ENCODE measurements at places on chromosomes 12 and 14.

GRCh38 chr14:104939666-104940410, 15.2 kb downstream of the PLD4 start:
- DNase-seq = no peak

- DNase-seq = no peak
Measured at GRCh38 chr12:12054993-12055392, 15.7 kb upstream of the BCL2L14 start.

DNA sequence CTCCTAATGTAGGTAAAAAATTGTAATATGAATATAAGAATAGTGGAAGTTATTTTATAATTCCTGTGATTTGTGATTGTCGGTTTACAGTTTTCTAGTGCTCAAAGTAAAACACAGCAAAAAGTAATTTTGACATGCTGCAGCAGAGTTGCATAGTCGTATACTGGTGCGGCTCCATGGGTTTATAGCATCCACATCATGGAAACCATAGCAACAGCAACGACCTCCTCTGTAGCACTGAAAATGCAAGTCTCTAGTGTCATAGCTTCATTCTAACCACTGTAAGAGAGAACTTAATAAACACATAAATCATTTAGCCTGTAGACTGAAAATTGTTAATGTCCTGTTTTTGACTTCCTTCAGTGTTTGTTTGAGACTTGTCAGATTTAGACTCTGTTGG, 574.3 kb downstream of the KCNH5 start:
- no peak for DNase-seq

DNA sequence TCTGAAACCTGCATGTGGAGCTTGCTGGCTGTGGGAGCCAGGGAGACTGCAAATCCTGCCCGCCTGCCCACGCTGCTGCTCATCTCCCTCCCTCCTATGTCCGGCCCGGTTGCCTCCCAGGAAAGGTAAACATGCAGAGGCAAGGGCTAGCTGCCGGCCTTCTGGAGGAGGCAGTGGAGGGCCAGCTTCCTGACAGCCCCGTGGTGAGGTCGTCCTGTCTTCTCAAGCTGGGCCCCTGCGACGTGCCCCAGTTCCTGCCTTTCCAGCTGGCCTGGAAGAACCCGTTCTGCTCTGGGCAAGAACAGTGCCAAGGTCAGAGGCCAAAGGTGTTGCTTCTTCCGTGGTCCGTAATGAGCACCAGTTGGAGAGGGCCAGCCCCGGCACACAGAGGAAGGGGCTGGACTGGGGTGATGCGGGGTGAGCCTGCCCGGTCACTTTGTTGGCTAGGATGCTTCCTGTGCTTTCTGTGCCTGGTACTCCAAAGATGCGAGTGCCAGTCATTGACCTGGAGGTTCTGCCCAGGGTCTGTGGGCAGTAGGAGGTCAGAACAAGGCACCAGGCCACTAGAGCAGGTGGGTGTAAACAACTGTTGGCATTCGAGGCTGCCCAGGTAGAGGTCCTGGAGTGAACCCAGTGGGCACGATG, 25.3 kb downstream of the TPCN1 start:
- no peak for DNase-seq

- no peak for DNase-seq
Measured at GRCh38 chr14:49516286-49516685, 69.9 kb downstream of the RPS29 start.

DNA sequence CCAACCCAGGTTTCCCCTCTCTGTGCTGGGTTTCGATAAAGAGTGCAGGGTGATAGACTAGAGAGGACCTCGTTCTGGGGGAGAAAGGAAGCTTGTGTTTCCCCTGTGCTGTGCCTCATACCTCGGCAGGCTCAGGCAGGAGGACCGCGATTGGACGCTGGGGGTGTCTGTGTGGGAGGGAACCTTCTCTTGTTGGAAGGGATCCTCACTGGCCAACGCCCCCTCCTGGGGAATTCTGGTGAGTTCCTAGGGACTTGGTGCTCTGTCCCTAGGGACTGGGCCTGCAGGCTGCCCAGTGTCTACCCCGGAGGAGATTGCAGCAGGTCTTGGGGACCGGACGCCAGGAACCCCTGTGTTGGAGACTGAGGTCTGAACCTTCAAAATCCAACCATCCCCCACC, 157.4 kb upstream of the PRMT8 start:
- no peak for DNase-seq

GRCh38 chr12:32015036-32015435, 55.8 kb downstream of the RESF1 start:
- DNase-seq = no peak

DNA sequence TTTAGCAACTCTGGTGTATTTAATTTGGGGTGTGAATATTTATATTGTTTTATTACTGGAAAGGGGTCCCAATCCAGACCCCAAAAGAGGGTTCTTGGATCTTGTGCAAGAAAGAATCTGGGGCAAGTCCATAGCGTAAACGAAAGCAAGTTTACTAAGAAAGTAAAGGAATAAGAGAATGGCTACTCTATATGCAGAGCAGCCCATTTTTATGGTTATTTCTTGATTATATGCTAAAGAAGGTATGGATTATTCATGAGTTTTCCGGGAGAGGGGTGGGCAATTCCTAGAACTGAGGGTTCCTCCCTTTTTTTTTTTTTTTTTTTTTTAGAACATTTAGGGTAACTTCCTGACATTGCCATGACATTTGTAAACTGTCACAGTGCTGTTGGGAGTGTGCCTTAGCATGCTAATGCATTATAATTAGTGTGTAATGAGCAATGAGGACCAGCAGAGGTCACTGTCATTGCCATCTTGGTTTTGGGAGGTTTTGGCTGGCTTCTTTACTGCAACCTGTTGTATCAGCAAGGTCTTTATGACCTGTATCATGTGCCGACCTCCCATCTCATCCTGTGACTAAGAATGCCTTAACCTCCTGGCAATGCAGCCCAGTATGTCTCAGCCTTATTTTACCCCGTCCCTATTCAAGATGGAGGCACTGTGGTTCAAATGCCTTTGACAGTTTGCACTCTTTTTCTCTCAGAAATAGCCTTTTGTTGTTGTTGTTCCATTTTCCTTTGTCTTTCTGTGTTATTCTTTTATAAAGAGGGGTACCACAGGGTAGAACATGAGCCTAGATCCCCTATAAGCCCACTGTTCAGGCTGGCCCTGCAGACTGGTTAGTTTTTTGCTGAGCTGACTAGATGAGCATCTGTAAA, 75.5 kb upstream of the DCD start:
- DNase-seq = no peak

DNA sequence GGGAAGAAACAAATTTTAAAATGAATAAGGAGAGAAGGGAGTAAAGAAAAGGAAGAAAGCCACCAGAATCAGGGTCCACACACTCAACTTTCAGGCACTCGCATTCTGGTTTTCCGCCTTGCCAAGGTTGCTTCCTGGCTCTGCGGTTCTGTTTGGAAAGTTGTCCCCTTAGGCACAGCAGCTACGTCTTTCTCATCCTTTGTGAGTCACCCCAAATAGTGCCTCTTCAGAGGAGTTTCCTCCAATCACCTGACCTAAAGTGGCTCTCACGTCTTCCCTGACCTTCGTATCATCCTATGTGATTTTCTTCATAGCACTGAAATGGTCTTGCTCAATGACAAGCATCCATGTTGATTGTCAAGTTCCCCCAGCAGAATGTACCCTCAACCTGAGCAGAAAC, 99.5 kb upstream of the TMCC3 start:
- no peak for DNase-seq

GRCh38 chr12:530308-530707, 70.6 kb downstream of the B4GALNT3 start:
- DNase-seq = no peak

GRCh38 chr14:98370352-98370751, 901.6 kb downstream of the BCL11B start:
- no peak for DNase-seq

GRCh38 chr12:127509066-127509778, 757.7 kb upstream of the TMEM132C start:
- DNase-seq = no peak

DNA sequence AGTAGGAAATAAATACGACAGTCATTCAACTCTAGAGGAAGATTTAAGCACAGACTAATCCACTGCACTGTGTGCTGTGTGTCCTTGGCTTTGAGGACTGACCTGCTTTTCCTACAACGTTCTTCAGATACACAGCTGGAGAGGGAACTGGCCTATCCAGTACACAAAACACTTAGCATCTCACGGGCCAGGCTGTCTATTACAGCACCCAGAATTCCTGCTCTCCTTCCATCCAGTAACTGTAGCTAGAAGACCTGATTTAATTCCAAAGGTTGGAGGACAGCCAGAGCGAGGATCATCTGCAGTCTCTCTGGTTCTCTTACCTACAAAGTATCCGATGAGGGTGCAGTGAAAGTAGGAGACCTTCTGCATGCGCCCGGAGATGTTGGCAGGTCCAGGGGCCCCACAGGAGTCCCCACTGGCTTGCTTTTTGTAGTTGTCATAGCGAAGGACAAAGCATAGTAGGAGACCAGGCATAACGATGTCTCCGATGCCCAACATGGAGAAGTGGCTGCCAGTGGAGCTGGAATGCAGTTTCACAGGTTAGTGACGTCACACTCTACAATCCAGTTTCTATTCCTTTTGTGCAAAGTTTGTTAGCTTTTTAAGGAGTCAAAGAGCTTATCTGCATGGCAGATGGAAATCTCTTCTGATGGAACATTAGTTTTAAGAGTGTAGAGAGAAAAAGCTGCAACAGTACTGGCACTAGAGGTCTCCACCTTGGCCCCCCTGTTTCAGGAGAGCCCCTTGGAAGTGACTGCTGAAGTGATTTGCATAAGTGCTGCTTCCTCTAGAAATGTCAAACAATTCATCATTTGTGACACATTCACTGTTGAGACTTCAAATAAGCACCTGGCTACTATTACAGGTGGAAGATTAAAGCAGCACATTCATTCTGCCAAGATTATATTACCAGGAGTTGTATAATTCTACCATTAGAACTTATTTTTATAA, 41.7 kb downstream of the ACADS start:
- DNase-seq = no peak

- DNase-seq = no peak
Measured at GRCh38 chr14:56102941-56103340, 15.3 kb upstream of the PELI2 start.

DNA sequence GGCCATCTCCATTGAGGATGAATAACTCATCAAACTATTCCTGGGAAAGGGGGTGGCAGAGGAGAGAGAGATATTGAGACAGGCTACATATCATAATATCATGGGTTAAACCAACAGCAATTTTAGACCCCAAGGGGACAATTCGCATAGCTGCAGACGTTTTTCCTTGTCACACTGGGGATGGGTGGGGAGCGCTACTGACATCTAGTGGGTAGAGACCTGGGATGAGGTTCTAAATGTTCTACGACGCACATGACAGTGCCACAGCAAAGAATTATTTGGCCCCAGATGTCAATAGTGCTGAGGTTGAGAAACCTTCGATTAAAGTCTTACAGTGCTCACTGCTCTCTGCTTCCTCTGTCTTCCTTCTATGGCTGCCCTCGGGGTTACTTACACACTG, 425.6 kb downstream of the NRXN3 start:
- DNase-seq = no peak

DNA sequence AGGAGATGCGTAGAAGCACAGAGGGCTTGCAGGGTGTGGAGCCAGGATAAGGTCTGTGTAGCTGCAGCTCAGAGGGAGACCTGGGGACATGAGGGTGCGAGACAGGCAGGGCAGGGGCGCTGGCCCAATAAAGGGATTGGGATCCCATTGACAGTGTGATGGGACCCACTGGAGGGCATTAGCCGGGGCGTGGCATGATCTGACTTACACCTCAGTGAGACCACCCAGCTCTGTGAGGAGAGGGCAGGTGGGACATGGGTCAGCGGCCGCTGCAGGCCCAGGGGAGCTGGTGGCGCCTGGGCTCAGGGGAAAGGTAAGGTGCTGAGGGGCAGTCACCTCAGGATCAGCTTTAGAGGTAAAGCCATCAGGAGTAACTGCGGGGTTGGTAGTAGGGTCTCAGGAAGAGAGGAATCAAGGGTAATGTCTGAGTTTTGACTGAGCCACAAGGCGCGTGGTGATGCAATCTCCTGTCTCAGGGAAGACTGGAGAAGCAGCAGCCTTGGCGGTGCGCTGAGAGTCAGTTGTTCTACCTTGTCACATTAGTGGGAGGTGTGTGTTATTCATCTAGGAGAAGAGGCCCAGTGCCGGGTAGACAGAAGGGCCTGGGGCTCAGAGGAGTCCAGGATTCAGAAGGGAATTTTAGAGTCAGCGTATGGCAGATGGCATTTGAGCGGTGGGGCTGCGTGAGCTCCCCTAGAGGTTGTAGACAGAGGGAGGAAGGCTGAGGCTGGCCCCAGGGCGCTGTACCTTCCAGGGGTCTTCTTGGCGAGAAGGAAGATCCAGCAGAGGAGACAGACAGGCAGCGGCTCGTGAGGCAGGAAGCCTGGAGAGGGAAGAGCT, 30.8 kb upstream of the BDKRB2 start:
- DNase-seq = no peak

DNA sequence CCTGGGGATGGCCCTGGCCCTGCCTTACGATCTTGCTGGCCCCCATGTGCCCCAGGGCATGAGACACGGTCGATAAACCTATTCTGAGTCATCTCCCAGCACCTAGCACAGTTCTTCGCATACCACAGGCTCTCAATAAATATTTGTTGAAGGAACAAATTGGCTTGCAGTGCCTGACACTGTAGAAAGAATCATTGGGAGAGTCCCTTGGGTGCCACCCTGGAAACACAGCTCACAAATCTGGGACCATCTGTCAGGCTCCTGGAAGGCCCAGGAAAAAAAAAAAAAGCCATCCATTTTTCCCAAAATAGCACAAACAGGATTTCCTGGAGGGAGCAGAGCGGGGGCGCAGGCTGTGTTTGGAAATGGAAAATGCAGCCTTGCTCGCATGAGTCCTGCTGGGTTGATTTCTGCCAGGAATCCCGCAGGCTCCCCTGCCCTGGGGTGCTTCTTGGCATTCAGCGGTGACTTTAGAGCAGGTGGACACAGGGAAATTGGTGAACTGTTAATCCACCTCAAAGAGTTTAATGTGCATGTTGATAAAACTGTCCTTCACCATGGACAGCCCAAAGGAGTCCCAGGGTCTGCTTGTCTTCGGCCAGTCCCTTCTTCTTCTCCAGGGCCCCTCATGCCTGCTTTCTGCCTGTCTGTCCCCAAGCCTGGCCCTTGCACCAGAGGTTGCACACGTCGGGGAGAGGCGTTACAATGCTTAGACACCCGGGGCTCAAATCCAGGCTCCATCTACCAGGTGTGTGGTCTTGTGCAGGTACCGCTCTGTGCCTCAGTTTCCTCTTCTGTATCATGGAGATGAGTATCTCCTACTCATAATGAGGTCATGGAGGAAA, 106.1 kb upstream of the RFLNA start:
- no peak for DNase-seq

- no peak for DNase-seq
Measured at GRCh38 chr14:75522983-75523318, 682 bp downstream of the BATF start.

- no peak for DNase-seq
Measured at GRCh38 chr12:107990325-107990724, 138.8 kb upstream of the WSCD2 start.

GRCh38 chr14:71212093-71212492, 304.8 kb downstream of the PCNX1 start:
- DNase-seq = no peak

- DNase-seq = no peak
Measured at GRCh38 chr12:80977346-80977745, 39.6 kb upstream of the LIN7A start.

Measured in T-helper 1 cell (primary cell).